RPMI7951 (cell line): ENCODE measurements at places on chromosomes 5 and 9. TPM values are rescaled to one million over a fixed set of nuclear protein-coding genes. Genes with fewer than 3 reads are reported as not detected.

The TERT gene
- total RNA-seq: not detected in 2 replicates

The KCNMB1 gene
- total RNA-seq: not detected in 2 replicates

The NOXA1 gene
- total RNA-seq: not detected in 2 replicates

The KIF27 gene
- 0.10 TPM in 1 of 2 replicates, not detected in the other for total RNA-seq

The RANBP17 gene
- 3.6 and 9.5 TPM in 2 replicates for total RNA-seq

The C9 gene
- total RNA-seq: not detected in 2 replicates

The CARTPT gene
- not detected in 2 replicates for total RNA-seq

The GABRA6 gene
- total RNA-seq: not detected in 2 replicates

The MSMP gene
- total RNA-seq: not detected in 2 replicates

The SLC6A7 gene
- total RNA-seq: not detected in 2 replicates

The CBY3 gene
- not detected in 2 replicates for total RNA-seq

The OMD gene
- total RNA-seq: not detected in 2 replicates

The SPINK7 gene
- total RNA-seq: not detected in 2 replicates

The FAXDC2 gene
- 3.4 and 6.4 TPM in 2 replicates for total RNA-seq

The CD180 gene
- under 0.01 TPM in 1 of 2 replicates, not detected in the other for total RNA-seq
